DND-41 (cell line): ENCODE measurements at places on chromosomes 5 and 9.

GRCh38 chr9:1173211-1173610 lies 123.1 kb downstream of the DMRT2 start:
- DNase-seq = no peak

DNA sequence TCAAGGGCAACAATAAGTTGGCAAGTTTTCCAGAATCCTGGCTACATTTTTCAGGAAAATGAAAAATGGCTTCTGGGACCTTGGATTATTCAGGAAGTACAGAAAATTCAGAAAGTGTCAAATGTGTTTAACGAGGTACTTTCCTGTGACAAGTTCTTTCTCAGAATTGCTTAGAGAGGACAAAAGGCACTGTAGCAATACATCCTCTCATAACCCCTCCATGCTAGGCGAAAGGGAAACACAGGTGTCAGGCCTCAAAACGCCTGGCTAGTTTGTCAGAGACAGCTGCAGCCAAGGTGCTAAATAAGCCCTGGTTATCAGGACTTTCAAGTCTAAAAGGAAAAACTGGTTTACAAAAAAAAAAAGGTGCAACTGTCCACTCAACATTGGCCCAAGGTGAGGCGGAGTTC lies 115.2 kb downstream of the GNAQ start:
- peak; percentile 67 for DNase-seq

DNA sequence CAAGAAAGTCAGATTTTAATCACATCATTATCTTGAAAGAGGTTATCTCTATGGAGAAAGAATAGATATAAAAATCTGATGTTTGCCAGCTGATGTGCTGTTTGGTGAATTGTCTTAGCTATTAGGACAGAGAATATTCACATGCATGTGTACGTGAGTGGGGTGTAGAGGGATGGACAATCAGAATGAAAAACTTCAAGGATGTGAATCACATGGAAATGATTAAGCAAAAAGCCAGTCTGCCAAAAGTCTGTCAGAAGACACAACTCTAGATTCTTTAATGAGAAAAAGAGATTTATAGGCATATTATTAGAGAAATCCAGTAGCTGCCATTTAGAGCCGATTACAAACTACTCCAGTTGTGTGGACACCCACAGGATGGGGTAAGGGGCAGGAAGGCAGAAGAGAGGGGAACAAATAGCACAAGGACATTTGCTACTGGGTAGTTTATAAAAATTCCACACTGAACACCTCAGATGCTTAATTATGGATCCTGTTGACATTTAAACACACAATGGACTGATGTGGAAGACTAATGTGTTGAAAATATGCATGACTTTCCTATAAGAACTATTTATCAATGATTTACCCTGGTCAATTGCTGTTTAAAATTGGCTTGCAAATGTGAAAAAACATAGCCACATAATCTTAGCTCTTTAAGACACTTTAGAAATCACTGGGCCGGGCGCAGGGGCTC lies 127.4 kb downstream of the PTTG1 start:
- no peak for DNase-seq

DNA sequence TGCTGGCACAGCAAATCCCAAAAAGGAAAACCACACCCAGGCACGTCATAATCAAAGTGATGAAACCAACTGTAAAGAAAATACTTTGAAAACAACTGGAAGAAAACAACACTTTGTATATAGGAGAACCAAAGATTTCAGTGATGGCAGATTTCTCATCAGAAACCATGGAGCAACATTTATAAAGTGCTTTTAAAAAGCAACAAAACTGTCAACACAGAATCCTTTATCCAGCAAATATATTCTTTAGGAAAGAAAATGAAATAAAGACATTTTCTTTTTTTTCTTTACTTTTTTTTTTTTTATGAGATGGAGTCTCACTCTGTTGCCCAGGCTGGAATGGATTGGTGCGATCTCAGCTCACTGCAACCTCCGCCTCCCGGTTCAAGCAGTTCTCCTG lies 5.3 kb upstream of the FAM151B start:
- DNase-seq = no peak

GRCh38 chr5:96881511-96882115 lies 5.3 kb downstream of the ERAP2 start:
- DNase-seq = no peak

- DNase-seq = no peak
Measured at GRCh38 chr9:108297073-108297472, 558.7 kb downstream of the ACTL7B start.

GRCh38 chr9:127170652-127171051 lies 48.2 kb upstream of the ANGPTL2 start:
- no peak for DNase-seq

- DNase-seq = no peak
Measured at GRCh38 chr5:136164226-136164625, 28.7 kb downstream of the SMIM32 start.

GRCh38 chr9:133804199-133804598 lies 66.0 kb upstream of the SARDH start:
- DNase-seq = no peak

GRCh38 chr9:83920469-83920926 lies 734 bp downstream of the KIF27 start:
- no peak for DNase-seq

DNA sequence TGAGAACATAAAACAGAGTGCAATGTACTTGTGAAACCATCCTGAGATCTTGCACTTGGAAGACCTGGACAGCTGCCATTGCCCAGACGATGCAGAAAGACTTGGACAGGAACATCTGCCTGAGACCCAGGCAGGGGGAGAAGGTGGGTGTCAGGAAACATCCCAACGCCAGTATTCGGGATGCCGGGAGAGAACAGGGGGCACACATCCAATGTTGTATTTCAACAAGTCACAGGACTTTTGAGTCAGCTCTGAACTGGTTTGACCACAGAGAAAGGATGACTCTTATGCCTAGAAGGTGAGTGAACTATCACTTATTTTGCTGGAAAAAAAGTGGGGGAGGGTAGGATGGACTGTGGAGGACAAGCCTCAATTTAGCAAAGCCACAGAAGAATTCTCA lies 124.6 kb downstream of the ROR2 start:
- DNase-seq = no peak

DNA sequence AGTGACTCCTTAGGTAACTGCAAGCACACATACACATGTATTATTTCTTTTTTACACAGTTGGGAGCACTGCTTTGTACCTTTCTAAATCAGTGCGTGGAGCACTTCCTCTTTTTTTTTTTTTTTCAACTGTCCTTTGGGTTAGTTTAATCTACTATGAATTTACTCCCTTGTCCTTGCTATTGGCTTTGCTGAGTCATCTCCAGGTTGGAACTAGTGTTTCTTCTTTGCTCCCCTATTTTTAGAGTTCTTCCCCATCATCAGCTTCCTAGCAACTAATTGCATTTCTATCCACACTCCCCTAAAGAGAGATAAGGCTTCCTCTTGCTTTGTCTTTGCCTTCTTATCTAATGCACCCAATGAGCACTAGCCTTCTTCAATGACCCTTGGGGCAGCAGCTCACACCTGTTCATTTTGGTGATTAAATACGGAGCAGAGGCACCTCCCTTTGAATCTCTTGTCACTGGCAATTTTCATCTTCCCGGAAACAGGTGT lies 24.3 kb downstream of the S100Z start:
- no peak for DNase-seq

GRCh38 chr5:129746876-129747275 lies 1.0 kb upstream of the MINAR2 start:
- no peak for DNase-seq

DNA sequence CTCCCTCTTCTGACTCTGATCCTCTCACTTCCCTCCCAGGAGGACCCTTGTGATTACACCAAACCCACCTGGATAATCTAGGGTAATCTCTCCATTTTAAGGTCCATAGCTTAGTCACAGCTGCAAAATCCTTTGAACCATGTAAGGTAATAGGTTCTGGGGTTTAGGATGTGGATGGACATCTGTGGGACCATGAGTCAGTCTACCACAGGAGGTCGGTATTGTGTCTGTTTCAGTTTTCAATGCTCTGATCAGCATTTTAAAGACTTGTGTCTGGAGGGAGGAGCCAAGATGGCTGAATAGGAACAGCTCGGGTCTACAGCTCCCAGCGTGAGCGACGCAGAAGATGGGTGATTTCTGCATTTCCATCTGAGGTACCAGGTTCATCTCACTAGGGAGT lies 112.6 kb downstream of the CAVIN4 start:
- peak; percentile 11 for DNase-seq

DNA sequence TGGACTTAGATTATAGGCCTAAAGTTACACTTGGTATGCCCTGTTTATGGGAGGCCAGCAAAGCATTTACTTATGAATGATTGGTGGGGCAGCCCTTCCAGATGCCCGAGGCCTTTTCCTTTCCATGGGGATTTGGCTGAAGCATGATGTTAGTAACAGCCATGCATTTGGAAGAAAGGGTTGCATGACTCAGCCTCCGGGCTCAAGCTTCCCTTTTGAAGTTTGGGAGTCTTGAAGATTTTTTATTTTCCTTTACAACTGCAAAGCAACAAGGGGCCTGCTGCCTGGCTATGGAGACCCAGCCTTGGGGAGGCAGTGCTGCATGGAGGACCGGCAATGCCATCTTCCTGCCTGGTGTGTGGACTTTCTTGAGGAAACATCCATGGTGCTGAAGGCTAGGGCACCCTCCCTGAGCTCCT lies 244.7 kb downstream of the ICE1 start:
- DNase-seq = no peak

GRCh38 chr9:87722393-87723088 lies 3.4 kb upstream of the CTSL start:
- no peak for DNase-seq

DNA sequence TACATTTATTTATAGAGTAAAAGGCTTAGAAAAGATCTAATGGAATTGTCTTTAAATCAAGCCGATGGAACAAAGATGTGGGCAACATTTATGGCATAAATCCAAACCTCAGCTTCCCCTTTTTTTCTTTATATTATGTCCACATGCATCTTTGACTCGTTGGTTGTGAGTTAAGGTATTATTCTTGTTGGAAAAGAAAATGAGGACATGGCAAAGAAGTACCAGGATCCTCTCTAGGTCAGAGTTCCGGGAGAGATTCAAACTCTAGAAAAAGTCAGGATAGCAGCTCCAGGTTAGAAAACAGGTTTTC lies 508 bp upstream of the NME5 start:
- DNase-seq = no peak

GRCh38 chr9:20693068-20693467 lies 9.0 kb downstream of the FOCAD start:
- no peak for DNase-seq

DNA sequence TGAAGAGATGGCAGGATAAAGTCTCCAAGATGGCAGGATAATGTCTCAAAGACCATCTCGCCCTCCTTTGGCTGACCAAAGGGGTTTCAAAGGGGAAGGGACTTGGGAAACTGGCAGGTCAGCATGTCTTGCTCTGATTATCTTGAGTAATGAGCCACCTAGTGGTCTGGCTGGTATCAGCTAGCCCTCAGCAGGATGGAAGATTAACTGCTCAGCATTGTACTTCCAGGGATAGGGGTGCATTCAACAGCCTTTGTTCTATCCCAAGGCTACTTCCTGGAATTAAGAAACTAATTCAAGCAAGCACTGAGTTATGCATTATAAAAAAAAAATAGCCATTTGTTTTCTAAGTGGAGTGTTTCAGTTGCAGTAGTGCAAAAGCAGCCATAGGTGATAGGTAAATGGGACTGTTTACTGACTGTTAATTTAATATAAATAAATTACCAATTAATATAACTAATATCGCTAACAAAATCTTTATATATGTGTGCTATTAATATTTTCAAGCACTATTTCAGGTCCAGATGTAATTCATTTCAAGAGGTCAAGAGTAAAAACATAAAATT lies 555.5 kb downstream of the CDH9 start:
- peak; percentile 15 for DNase-seq

- no peak for DNase-seq
Measured at GRCh38 chr9:92527832-92528521, 7.8 kb downstream of the ECM2 start.

- no peak for DNase-seq
Measured at GRCh38 chr5:64769855-64770254, 1.1 kb downstream of the CWC27 start.

GRCh38 chr9:128828719-128829452 lies 708 bp downstream of the SPOUT1 start:
- DNase-seq = no peak

DNA sequence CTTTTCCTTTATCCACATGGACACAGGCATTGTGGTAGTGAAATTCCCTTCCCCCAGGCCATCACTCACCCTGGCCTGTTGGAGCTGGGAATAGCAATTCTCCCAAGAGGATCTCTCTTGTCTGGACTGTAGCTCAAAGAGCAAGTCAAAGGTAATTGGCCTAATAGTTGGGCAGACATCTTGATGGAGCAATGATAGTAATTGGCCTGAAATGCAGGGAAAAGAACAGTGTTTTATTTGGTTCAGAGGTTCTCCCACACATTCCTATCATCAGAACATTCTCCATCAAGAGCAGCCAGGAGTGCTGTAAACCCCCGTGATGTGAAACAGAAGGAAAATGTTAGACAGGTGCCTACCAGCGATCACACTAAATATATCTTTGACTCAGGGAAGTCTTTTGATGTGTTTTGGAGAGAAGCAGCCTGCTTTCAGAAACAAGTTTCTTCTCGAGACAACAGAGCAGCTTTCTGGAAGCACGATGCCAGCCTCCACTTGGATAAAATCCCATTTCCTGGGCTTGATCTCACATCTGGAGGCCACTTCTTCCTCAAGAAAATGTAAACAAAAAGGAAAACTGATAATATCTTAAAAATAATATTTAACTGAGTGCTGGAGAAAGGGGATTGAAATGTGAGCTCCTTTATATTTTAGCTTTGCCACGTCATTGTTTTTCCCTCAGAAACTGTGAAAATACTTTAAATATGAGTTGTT lies 198.1 kb upstream of the WWC1 start:
- no peak for DNase-seq

GRCh38 chr5:136374638-136375037 lies 9.3 kb upstream of the TRPC7 start:
- no peak for DNase-seq

DNA sequence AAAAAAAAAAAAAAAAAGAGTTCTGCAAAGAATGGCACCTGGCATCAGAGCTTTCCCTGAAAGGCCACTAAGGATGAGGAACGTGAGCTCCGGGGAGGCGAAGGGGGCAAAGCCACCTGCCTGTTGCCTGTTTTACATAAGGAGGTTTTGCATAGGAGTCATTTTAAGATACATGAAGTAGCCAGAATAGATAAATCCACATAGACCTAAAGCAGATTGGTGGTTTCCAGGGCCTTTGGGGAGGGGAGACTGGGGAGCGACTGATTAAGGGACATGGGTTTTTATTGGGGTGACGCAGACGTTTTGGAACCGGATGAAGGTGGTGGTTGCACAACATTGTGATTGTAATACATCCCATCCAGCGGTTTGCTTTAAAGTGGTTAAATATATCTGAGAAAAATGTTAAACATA lies 7.1 kb downstream of the NEK6 start:
- DNase-seq = no peak

DNA sequence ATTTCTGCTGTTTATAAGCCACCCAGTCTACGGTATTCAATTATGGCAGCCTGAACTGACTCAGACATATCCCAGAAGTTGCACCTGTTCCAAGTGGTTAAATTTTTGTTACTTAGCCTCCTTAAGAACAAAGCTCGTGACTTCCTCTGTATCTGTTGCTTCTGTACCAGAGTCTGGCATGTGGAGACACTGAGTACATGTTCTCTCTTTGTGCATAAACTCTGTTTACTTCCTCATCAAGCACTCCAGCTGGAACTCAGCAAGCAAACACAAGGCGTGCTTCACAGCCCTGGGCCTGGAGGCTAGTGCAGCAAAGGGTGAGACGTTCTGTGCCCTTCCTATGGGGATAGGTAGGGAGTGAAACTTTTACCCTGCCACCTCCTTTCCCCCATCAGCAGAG lies 19.0 kb downstream of the C9orf152 start:
- peak; percentile 52 for DNase-seq
